Suppressor macrophage treated with lipopolysaccharide for 4 hours (primary cell): ENCODE measurements at places on chromosomes 2 and 18.

- no peak for DNase-seq
Measured at GRCh38 chr2:39741871-39742270, 37.2 kb downstream of the THUMPD2 start.

DNA sequence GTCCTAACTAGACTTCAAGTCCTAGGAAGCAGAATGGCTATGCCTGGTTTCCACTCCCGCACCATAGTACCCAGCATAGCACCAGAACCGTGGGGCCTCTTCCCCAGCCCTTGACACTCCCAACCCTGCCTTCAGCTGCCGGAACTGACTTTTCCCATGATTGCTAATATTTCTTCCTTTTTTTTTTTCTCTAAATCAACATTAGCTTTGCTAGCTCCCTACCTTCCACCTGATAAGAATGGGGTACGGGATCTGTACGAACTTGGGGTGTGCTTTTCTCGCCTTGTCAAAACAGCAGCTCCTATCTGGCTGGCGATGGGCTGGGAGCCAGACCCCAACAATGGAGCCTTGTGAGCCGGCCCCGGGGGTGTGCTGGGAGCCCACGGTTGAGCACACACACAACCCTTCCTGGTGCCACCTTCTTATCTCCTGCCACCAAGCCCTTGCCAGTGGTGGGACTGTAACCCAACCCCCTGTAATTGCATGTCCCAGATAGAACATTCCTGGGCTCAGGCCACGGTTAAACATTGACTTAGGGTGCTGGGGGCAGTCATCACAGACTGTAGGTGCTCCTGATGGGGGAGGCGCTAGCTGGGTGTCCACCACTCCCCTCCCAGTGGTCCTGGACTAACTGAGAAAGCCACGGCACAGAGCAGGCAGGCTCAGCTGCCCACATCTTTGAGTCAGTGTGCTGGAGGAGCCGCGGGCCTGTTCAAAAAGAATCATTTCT, 213.0 kb upstream of the HAAO start:
- DNase-seq = no peak

DNA sequence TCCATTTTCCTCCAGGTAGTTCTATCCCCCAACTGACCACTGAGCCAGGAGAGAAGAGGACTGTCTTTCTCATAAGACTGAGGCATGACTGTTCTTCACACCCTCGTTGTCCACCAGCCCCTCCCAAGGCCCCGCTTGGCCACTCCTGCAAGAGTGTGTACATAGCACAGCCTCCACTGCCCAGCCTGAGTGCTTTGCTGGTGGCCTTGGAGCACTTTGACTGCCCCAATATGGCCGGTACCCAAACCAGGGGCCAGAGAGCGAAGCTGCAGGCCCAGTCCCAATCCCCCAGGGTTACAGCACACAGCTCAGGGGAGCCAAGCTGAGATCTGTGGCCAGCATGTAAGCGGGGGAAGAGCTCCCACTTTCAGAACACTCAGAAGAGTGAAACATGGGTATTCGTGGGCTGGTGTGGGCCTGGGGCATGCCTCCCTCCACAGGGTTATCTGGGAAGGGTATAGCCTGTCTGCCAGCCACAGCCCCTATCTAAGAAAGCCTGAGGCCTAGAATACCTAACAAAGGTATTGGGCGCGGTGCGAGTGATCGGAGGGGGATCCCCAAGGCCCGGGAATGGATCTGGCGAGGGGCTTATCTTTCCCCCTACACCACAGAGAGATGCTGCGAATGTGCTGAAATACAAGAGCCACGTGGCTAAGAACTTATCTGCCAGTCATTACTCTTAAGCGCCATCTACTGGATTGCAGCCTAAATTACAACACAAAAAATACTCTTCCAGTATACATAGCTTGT, 163.8 kb downstream of the WDPCP start:
- DNase-seq = peak; percentile 70

DNA sequence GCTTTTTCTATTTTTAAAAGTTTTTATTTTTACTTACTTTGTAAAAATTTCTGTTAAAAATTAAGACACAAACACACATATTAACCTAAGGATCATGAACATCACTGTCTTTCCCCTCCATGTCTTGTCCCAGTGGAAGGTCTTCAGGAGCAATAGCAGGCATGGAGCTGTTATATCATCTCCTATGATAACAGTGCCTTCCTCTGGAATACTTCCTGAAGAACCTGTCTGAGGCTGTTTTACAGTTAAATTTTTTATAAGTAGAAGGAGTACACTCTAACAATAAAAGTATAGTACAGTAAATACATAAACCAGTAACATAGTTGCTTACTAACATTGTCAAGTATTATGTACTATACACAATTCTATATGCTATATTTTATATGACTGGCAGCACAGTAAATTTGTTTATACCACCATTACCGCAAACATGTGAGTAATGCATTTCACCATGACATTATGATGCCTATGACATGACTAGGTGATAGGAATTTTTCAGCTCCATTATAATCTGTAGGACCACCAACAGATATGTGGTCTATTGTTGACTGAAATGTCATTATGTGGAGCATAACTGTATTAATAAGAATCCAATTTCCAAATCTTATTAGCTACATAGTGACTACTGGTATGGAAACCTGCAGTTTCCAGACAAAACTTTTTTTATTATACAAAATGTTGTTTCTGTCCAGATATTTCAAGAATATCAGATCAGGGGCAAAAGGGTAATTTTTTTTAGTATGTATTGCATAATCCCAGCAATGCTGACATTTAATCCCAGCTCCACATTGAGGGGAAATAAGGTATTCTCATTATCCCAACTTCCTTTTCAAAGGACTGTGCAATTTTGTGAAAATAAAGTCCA, 337.2 kb upstream of the SLC39A10 start:
- DNase-seq = no peak

GRCh38 chr18:13811993-13812392, 12.0 kb upstream of the MC5R start:
- no peak for DNase-seq
